ENCODE measurements at places on chromosomes 6 and 20.

DNA sequence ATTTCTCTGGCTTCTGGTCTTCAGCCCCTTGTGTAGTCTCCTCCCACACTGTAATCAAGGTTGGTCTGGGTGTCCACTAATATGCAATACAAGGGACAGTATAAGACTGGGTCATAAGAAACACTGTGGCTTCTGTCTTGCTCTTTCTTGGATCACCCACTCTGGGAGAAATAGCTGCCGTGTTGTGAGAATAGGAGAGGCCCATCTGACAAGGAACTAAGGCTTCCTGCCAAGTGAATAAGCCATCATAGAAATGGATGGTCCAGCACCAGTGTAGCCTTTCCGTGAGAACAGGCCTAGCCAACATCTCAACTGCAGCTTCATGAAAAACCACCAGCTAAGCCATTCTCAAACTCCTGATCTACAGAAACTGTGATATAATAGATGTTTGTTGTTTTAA lies 23.3 kb downstream of the BAG2 start:
- no peak overlapping the region for H3K27ac ChIP-seq
- H3K4me1 ChIP-seq: no peaks in the 10 kb centered on the region
- H3K27me3 ChIP-seq: no peaks in the 10 kb centered on the region
- H3K4me3 ChIP-seq: no peak overlapping the region
- DNase-seq: no peak

DNA sequence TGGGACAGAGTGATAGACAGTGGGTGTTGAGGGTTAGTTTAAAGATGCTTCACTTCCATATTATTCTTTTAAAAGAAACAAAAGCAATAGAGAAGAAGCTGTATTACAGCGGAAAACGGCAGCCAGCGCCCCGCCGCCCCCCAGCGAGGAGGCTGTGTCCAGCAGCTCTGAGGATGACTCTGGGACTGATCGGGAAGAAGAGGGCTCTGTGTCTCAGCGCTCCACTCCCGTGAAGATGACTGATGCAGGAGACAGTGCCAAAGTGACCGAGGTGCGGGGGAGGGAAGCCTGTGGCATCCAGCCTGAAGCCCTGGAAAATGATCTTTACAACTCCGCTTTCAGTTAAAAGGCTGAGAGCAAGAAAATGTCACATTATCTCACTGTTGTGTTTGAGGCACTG lies 100.2 kb downstream of the FIG4 start:
- H3K36me3 ChIP-seq: peaks cover 12% of the 10 kb centered on the region
- H3K4me3 ChIP-seq: no peak overlapping the region
- peak overlapping the region; percentile 95 for H3K27ac ChIP-seq
- H3K4me1 ChIP-seq: no peaks in the 10 kb centered on the region
- no peaks in the 10 kb centered on the region for H3K27me3 ChIP-seq
- no peak for DNase-seq

DNA sequence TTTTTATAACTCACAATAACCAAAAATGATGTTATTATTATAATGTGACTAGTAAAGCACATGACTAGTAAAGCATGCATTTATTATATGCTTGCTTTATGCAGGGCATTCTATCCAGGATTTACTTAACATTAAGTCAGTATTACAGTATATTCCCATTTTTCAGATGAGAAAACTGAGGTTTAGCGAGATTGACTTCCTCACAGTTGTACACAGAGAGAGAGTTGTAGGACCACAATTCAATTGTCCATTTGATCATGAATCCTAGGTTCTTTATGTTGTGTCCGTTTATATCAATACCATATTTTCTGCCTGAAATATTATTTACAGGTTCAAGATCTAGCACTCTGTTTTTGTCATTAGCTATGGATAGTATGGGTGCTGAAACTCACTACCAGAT lies 301.5 kb downstream of the PRL start:
- H3K36me3 ChIP-seq: no peaks in the 10 kb centered on the region
- H3K4me1 ChIP-seq: peaks cover 23% of the 10 kb centered on the region
- no peak overlapping the region for H3K4me3 ChIP-seq
- no peaks in the 10 kb centered on the region for H3K27me3 ChIP-seq

DNA sequence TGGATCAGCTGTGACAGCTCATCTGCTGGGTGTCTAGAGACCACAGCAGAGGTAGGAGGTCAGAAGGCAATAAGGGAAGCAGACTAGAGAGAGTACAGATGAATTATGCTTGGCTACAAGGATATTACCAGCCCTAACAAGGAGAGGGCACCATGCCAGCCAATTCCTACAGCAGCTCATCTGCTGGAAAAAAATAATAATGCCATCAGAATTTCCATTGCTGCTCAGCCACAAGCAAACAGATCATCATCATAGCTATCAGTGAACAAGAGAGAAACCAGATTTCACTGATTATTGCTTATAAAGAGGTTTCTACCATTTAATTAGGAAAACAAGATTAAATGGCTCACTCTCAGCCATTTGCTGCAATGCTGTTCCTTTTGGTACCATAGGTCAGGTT lies 66.5 kb downstream of the PSMG4 start:
- no peak overlapping the region for H3K4me3 ChIP-seq
- H3K36me3 ChIP-seq: no peaks in the 10 kb centered on the region
- peak overlapping the region; percentile 37 for H3K27ac ChIP-seq
- H3K27me3 ChIP-seq: no peaks in the 10 kb centered on the region
- H3K4me1 ChIP-seq: peaks cover 7% of the 10 kb centered on the region
- DNase-seq: peak; percentile 59

GRCh38 chr6:162603231-162604015 lies 124.1 kb downstream of the PRKN start:
- H3K4me3 ChIP-seq: no peak overlapping the region
- H3K4me1 ChIP-seq: no peaks in the 10 kb centered on the region
- no peak for DNase-seq
- no peak overlapping the region for H3K27ac ChIP-seq

DNA sequence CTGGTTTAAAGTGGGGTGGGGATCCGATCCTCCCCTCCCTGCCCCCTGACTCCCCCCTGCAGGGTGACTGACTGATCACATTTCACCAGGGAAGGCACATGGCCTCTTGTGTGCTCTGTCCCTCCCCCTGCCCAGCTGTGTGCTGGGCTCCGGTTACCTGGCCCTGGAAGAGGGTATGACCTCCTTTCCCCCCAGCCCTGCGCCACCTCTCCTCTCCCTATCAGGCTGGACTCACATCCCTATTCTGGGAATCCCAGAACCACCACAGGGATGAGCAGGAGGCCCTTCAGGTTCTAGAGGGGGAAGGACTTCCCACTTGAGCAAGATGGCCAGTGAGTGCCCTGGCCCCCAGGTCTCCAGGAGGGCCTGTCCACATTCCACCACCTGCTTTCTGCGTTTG lies 2.1 kb upstream of the IP6K3 start:
- DNase-seq: no peak
- no peak overlapping the region for H3K27ac ChIP-seq
- H3K4me1 ChIP-seq: peaks cover 10% of the 10 kb centered on the region

DNA sequence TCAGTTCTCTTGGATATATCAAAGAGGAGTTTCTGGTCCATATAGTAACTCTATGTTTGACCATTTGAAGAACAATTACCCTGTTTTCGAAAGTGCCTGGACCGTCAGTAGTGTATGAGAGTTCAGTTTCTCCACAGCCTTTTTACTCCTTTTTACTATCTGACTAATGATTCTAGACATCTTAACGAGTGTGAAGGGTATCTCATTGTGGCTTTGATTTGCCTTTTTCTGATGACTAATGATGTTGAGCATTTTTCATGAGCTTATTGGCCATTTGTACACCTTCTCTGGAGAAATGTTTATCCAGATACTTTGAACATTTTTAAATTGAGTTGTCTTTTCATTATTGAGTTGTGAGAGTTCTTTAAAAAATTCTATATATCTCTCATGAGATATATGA lies 114.9 kb upstream of the ATXN1 start:
- no peaks in the 10 kb centered on the region for H3K4me1 ChIP-seq
- no peaks in the 10 kb centered on the region for H3K36me3 ChIP-seq
- H3K4me3 ChIP-seq: no peak overlapping the region
- DNase-seq: no peak
- no peaks in the 10 kb centered on the region for H3K27me3 ChIP-seq

GRCh38 chr6:14876778-14877613 lies 368.9 kb upstream of the JARID2 start:
- H3K27me3 ChIP-seq: no peaks in the 10 kb centered on the region
- peak overlapping the region; percentile 13 for H3K27ac ChIP-seq
- H3K4me3 ChIP-seq: no peak overlapping the region
- no peak for DNase-seq
- no peaks in the 10 kb centered on the region for H3K4me1 ChIP-seq

- H3K27me3 ChIP-seq: no peaks in the 10 kb centered on the region
- DNase-seq: no peak
- H3K36me3 ChIP-seq: no peaks in the 10 kb centered on the region
- H3K4me1 ChIP-seq: no peaks in the 10 kb centered on the region
- no peak overlapping the region for H3K27ac ChIP-seq
Measured at GRCh38 chr6:104699593-104700329, 160.0 kb downstream of the HACE1 start.

DNA sequence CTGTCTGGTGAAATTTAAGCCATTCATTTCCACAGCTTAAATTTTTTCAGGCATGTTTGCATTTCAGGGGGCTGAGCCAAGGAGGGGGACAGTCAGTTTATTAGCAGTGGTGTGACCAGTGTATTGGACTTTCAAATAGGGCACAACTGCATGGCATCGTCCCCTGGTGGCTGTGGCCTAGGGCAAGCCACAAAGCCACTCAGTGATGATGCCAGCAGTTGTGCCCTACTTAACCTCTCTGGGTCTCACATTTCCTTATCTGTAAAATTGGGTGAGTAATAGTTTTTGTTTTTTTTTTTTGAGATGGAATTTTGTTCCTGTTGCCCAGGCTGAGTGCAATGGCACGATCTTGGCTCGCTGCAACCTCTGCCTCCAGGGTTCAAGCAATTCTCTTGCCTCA lies 48.0 kb downstream of the CDC5L start:
- peaks cover 14% of the 10 kb centered on the region for H3K36me3 ChIP-seq
- H3K4me3 ChIP-seq: no peak overlapping the region
- H3K27ac ChIP-seq: no peak overlapping the region

DNA sequence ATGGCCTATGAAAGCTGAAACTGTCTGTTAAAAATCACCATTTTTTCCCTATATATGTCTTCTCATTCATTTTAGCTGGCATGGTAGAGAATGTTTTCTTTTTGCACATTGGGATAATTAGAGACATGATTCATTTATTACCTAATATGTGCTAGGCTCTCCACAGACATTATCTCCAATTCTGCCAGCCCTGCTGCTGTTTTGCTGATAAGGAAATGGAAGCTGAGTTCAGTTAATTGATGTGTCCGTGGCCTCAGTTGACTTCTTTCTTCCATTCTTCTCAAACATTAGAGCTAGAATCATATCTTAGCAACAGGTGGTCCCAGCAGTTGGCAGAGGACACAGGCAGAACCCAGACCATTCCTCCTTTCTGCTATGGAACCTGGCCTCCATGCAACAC lies 644.1 kb upstream of the CITED2 start:
- no peaks in the 10 kb centered on the region for H3K36me3 ChIP-seq
- H3K4me1 ChIP-seq: no peaks in the 10 kb centered on the region
- no peak for DNase-seq
- H3K4me3 ChIP-seq: no peak overlapping the region
- no peaks in the 10 kb centered on the region for H3K27me3 ChIP-seq
- H3K27ac ChIP-seq: no peak overlapping the region

- no peaks in the 10 kb centered on the region for H3K27me3 ChIP-seq
- no peak overlapping the region for H3K27ac ChIP-seq
- no peaks in the 10 kb centered on the region for H3K4me1 ChIP-seq
- DNase-seq: no peak
- H3K4me3 ChIP-seq: no peak overlapping the region
- peaks cover 7% of the 10 kb centered on the region for H3K36me3 ChIP-seq
Measured at GRCh38 chr6:79922018-79922417, 25.3 kb downstream of the ELOVL4 start.

- DNase-seq: no peak
- H3K4me3 ChIP-seq: no peak overlapping the region
- peaks cover 67% of the 10 kb centered on the region for H3K4me1 ChIP-seq
Measured at GRCh38 chr6:71292001-71292400, 3.4 kb downstream of the OGFRL1 start.

- no peak for DNase-seq
- H3K4me1 ChIP-seq: no peaks in the 10 kb centered on the region
- no peaks in the 10 kb centered on the region for H3K27me3 ChIP-seq
- peaks cover 28% of the 10 kb centered on the region for H3K36me3 ChIP-seq
Measured at GRCh38 chr6:106273087-106273486, 52.5 kb downstream of the ATG5 start.

- DNase-seq: peak; percentile 32
- no peak within 1 kb of the TSS for H3K27ac ChIP-seq
- no peaks in the 10 kb centered on the region for H3K36me3 ChIP-seq
- H3K27me3 ChIP-seq: no peaks in the 10 kb centered on the region
- peaks cover 42% of the 10 kb centered on the region for H3K4me1 ChIP-seq
- H3K4me3 ChIP-seq: peak within 1 kb of the TSS; percentile 58
Measured at GRCh38 chr6:151807513-151808370, at the start of gene ESR1. TSS of gene ESR1 (plus strand) at chr6:151807682. CDS start at chr6:151807913, 231 bp downstream.

- peak overlapping the region; percentile 94 for H3K27ac ChIP-seq
- H3K27me3 ChIP-seq: no peaks in the 10 kb centered on the region
- no peaks in the 10 kb centered on the region for H3K36me3 ChIP-seq
- DNase-seq: peak; percentile 25
- peaks cover 22% of the 10 kb centered on the region for H3K4me1 ChIP-seq
- peak overlapping the region; percentile 91 for H3K4me3 ChIP-seq
Measured at GRCh38 chr6:29723666-29724588, 693 bp downstream of the HLA-F start.

DNA sequence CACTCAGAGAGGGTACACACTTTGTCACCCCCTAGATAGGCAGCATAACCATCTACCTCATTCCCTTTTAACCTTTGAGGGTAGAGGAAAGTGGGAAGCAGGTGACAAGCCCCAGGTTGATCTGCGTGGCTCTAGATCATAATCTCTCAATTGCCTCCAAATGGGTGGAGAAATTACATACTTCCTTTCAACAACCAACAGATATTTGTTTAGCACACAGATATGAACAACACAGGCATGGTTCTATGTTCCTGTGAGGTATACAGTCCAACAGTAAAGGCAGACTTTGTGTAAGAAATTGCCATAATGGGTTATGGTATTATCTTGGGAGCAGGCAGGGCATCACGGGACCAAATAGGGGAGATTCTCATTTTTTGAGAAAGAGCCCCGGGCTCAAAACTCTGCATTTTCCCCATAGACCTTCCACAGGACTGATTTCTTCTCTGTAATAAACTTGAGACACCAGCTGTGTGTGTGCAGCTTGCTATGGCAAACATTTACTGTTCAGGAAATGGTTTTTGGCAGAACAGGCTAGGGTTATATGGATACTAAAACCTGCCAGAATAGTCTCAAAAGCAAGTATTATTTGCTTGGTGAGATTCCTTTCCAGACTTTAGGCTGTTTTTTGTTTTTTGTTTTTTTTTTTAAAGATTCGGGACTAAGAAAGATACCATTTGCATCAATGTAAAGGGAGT lies 126.2 kb downstream of the CD164 start:
- no peaks in the 10 kb centered on the region for H3K27me3 ChIP-seq
- no peaks in the 10 kb centered on the region for H3K4me1 ChIP-seq
- H3K27ac ChIP-seq: no peak overlapping the region
- H3K36me3 ChIP-seq: no peaks in the 10 kb centered on the region
- H3K4me3 ChIP-seq: no peak overlapping the region
